ENCODE measurements at places on chromosomes 12 and 14.

DNA sequence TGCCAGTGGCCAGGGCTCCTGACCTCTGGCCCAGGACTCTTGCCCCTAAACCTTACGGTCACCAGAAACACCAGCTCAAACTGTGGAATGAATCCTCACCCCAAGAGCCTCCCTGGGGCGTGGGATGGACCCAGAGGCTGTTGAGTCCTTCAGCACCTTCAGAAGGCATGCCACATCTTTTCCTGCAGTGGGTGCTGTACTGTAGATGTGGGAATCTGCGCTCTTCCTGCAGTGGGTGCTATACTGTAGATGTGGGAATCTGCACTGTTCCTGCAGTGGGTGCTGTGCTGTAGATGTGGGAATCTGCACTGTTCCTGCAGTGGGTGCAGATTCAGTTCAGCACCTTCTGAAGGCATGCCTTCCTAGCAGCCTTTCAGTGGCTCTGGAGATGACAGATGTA, 1.2 kb downstream of the KRT82 start:
- no peak for DNase-seq

DNA sequence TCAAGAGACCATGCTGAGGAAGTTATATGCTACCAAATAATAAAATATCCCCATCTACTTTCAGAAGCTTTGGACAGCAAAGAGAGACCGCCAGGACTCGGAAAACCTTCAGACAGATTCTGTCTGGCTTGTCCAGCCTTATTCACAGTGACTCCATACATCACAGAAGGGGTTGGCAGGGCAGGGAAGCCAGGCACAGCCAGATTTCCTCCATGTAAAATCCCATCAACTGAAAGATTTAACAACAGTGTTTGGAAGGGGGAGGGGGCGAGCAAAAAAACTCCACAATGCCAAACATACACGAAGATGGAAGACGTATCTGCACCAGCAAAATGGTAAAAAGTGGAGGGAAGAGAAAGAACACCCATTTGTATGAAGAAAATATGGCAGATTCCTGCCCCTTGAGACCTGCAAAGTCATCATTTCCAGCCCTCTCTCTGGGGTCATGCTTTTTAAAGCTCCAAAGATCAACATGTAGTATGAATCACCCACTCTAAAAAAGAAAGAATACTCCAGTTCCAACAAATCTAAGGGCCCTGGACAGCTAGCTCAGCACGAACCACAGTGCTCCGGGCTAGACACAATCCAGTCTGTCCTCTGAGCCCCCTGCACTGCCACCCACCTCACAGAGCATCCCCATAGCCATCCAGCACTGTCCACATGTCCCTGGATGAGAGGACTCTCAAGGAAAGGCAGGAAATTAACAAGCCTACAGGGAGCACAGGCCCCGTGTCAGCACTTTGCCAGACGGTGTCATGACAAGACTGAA, 116.4 kb downstream of the DICER1 start:
- no peak for DNase-seq

DNA sequence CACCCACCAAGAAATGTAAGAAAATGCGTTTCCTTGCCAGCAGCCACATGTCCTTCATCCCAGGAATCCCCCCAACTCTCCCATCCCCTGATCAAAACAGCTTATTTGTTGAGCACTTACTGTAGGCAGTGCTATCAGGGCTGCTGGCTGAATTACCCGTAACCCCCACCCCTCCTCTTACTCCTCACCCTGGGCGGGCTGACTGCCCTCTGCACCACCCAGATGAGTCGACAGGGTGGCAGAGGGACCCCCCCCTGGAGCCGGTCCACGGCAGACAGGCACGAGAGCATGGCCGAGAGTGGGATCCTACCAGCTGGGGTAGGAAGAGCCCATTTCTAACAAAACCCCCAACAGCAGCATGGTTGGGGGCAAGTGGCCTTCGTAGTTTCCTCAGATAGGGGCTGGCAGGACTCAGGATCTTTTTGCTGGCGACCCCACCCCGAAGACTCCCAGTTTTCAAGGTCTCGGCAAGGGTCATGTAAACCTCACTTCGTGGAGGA, 1.1 kb upstream of the RHOF start:
- DNase-seq = no peak

- peak; percentile 88 for DNase-seq
Observed at GRCh38 chr12:3073438-3074250, 3.5 kb upstream of the TSPAN9 start.

Measured in activated naive CD4-positive, alpha-beta T cell treated with anti-CD3 and anti-CD28 coated beads, Interleukin-2, amount 10 ng/mL, durations not matched to agents 7 days and 5 days (primary cell).